ENCODE measurements at places on chromosomes 2 and 18. TPM values are rescaled to one million over a fixed set of nuclear protein-coding genes. Genes with fewer than 3 reads are reported as not detected.
A peak's percentile ranks its signal among the peaks of the same experiment; 100 is the strongest.

DNA sequence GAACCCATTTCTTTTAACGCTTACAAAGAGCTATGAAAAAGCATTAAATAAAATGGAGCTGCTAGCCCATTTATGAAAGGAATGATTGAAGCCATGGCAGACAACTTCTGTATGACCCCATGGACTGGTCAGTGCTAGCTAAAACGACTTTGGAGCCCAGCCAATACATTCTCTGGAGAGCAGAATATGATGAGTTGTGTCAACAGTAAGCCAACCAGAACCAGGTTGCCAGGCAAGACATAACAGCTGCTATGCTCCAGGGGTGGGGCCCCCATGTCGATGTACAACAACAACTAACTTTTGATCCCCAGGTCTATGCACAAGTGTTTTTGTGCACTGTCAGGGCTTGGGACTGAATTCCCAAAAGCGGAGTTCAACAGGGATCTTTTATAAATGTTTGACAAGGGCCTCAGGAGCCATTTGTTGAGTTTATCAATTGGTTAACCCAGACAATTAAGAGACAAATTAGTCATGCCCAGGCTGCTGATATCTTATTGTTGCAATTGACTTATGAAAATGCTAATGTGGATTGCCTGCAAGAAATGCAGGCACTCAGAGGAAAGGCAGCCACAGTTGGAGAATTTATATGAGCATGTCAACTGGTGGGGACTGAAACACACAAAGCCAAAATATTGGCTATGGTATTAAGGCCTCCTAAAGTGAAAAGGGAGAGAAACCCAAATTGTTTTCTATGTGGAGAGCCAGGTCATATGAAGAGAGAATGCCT is 64.6 kb upstream of the MYO3B start:
- no peak overlapping the region for H3K4me3 ChIP-seq
- no peaks in the 10 kb centered on the region for H3K36me3 ChIP-seq
- no peaks in the 10 kb centered on the region for H3K27me3 ChIP-seq
- no peaks in the 10 kb centered on the region for H3K4me1 ChIP-seq
- no peak for DNase-seq

Gene IL36RN
- not detected for total RNA-seq

- H3K4me1 ChIP-seq = no peaks in the 10 kb centered on the region
- no peaks in the 10 kb centered on the region for H3K36me3 ChIP-seq
Measured at GRCh38 chr18:22552254-22552653, 134.5 kb upstream of the CTAGE1 start.

Gene EXOC6B
- total RNA-seq = 16.6 TPM

DNA sequence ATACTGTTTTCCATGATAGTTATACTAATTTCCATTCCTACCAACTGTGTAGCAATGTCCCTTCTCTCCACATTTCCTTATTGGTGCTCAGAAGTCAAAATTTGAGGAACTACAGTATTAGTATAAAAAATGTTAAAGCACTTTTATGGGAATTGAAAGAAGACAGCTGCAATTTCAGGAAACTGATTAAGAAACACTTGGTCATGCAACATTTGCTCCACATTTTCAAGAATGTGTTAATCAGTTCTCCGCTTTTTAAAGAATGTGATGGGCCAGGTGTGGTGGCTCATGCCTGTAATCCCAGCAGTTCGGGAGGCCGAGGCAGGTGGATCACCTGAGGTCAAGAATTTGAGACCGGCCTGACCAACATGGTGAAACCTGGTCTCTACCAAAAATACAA is 33.6 kb upstream of the MGAT4A start:
- no peaks in the 10 kb centered on the region for H3K27me3 ChIP-seq
- no peak overlapping the region for H3K27ac ChIP-seq
- no peak overlapping the region for H3K4me3 ChIP-seq

DNA sequence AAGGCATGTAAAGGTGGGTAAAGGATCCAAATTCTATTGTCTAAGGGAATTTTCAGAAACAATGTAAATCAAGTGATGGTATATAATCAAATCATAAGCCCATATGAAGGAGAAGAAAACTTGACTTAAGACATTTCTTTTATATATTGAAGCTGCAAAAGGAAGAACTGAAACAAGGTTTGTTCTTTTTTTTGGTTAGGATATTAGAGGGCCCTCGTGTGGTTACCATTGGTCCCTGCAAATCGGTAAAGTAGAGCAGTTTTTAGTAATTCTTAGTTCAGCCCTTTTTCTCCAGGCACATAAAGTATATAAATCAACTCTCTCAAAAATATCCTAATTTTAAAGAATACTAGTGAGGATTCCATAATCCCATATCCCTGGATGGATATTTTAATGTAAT is 105.6 kb upstream of the STK17B start:
- no peaks in the 10 kb centered on the region for H3K36me3 ChIP-seq
- no peaks in the 10 kb centered on the region for H3K4me1 ChIP-seq
- no peak overlapping the region for H3K4me3 ChIP-seq
- no peaks in the 10 kb centered on the region for H3K27me3 ChIP-seq
- no peak for DNase-seq

Gene TMEM163
- total RNA-seq = 23.1 TPM

Gene PSMA8
- not detected for total RNA-seq

GRCh38 chr2:70532244-70532935 is 21.2 kb downstream of the TGFA start:
- H3K27ac ChIP-seq = no peak overlapping the region
- DNase-seq = no peak
- no peak overlapping the region for H3K4me3 ChIP-seq
- H3K27me3 ChIP-seq = no peaks in the 10 kb centered on the region
- no peaks in the 10 kb centered on the region for H3K4me1 ChIP-seq

DNA sequence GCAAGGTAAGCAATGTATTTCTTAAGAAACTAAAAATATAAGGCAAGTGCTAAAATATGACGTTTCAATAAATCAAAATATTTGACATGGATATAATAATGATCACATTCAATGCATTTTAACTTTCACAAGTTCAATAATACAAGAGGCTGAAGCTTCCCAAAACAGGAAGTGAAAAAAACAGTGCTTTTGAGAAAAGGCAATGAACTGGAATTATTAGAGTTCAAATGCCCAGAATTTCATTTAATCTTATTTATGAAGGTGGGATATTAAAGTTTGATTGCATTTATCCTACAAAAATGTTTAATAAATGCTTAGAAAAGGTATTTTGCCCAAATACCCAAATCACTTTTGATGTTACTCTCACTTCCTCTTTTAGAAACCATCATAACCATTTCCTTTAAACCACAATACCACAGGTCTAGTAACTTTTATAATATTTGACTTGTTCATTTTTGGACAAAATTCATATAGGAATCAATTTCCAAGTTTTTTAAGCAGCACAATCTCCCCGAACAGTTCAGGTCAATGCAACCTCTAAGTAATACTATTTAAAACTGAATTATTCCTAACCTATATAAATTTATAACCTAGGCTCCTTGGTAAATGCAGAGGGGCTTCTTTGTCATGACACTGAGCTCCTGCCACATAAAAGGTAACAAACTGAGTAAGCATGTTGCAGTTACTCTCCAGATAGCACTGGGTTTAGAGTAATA is 2.1 kb downstream of the NCKAP1 start:
- DNase-seq = no peak
- no peaks in the 10 kb centered on the region for H3K36me3 ChIP-seq
- H3K27me3 ChIP-seq = no peaks in the 10 kb centered on the region
- peak overlapping the region; percentile 99 for H3K27ac ChIP-seq
- H3K4me3 ChIP-seq = no peak overlapping the region

Gene SERPINB2
- 0.18 TPM for total RNA-seq

Gene REG3G
- total RNA-seq = 52.0 TPM

DNA sequence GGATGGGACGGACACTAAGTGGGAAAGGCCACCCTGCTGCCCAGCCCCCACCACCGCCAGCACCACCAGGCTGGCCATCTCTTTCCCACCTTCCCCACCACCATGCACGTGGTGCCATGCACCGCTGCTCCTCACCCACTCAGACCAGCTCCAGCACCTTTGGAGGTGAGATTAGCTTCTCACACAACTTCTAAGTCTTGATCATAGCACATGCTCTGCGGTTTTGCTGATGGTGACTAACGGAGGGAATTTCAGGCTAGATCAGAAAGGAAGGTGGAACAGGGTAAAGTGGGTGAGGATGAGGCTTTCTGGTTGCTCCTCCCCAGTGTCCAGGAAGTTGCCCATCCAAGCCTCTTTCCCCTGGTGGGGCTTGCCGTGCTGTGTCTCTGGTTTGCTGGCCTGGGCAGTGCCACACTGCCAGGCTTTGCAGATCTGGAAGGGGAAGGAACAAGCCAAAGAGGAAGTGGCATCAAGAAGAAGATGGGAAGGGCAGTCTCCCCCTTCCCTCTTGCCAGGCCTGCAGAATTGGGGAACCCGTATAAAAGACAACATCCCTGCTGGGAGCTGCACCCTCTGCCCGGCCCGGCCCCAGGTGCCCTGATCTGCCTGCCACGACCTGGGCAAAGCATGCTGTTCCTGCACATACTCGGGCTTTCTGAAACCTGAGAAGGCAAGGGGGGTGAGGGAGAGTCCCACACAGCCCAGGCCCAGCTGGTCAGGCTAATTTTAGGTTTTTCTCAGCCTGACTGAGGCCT is 44.3 kb upstream of the CAB39 start:
- DNase-seq = no peak
- H3K4me1 ChIP-seq = no peaks in the 10 kb centered on the region
- H3K36me3 ChIP-seq = no peaks in the 10 kb centered on the region

Gene SP5
- total RNA-seq = 8.4 TPM
